ENCODE measurements at places on chromosomes 12 and 14. TPM values are rescaled to one million over a fixed set of nuclear protein-coding genes. Genes with fewer than 3 reads are reported as not detected.

DBX2 gene
- total RNA-seq: not detected

FGD6 gene
- 25.3 TPM for total RNA-seq

INSM2 gene
- not detected for total RNA-seq

RIPK3 gene
- 0.29 TPM for total RNA-seq

LGMN gene
- total RNA-seq: 85.0 TPM

SLC4A8 gene
- total RNA-seq: 1.3 TPM

MYO1A gene
- total RNA-seq: 0.59 TPM

- no peak for DNase-seq
- H3K36me3 ChIP-seq: no peaks in the 10 kb centered on the region
- no peak overlapping the region for H3K4me3 ChIP-seq
- H3K4me1 ChIP-seq: no peaks in the 10 kb centered on the region
Observed at GRCh38 chr12:64900540-64900939, 76.1 kb downstream of the TBC1D30 start.

DNA sequence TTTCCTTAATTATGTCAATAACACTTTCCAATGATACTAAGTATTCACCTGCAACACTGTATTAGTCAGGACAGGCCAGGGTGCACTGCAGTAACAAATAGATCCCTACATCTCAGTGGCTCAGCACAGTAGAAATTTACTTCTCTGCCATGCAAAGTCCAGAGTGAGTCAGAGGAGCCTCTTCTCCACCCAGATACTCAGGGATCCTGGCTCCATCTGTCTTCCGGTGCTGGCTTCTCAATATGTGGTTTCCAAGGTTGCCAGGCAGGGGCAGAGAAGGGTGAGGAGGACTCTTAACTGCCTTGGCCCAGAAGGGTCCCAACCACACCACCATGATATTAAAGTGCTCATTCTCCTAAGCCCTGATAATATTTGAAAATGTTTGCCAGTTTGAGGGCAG lies 47.8 kb downstream of the ADGRD1 start:
- no peaks in the 10 kb centered on the region for H3K27me3 ChIP-seq
- DNase-seq: no peak
- no peaks in the 10 kb centered on the region for H3K36me3 ChIP-seq
- H3K4me3 ChIP-seq: no peak overlapping the region
- no peaks in the 10 kb centered on the region for H3K4me1 ChIP-seq

- no peak for DNase-seq
- H3K27me3 ChIP-seq: no peaks in the 10 kb centered on the region
- no peak overlapping the region for H3K4me3 ChIP-seq
- H3K36me3 ChIP-seq: no peaks in the 10 kb centered on the region
Observed at GRCh38 chr14:20486684-20487395, 17.6 kb downstream of the PNP start.

DNA sequence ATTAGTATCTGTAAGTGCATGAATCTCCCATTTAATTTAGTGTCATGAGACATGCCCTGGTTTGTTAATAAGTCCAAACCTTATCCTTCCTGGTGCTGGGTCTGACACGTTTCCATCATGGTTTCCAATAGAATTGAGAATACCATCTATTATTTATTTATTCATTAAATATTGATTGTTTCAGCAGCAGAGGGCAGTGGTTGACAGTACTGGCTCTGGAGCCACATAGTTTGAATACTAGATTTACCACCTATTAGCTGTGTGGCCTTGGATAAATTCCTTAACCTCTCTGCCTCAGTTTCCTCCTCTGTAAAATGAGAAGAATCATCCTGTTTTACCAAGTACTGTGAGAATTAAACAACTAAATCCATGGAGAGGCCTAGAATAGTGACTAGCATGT lies 941 bp upstream of the STAB2 start:
- H3K4me1 ChIP-seq: no peaks in the 10 kb centered on the region
- H3K36me3 ChIP-seq: no peaks in the 10 kb centered on the region
- no peak overlapping the region for H3K27ac ChIP-seq
- DNase-seq: no peak
- H3K4me3 ChIP-seq: no peak overlapping the region

GRCh38 chr14:23866269-23866668 lies 87.3 kb upstream of the DHRS4 start:
- H3K4me1 ChIP-seq: no peaks in the 10 kb centered on the region
- no peak overlapping the region for H3K27ac ChIP-seq
- no peaks in the 10 kb centered on the region for H3K36me3 ChIP-seq

DNA sequence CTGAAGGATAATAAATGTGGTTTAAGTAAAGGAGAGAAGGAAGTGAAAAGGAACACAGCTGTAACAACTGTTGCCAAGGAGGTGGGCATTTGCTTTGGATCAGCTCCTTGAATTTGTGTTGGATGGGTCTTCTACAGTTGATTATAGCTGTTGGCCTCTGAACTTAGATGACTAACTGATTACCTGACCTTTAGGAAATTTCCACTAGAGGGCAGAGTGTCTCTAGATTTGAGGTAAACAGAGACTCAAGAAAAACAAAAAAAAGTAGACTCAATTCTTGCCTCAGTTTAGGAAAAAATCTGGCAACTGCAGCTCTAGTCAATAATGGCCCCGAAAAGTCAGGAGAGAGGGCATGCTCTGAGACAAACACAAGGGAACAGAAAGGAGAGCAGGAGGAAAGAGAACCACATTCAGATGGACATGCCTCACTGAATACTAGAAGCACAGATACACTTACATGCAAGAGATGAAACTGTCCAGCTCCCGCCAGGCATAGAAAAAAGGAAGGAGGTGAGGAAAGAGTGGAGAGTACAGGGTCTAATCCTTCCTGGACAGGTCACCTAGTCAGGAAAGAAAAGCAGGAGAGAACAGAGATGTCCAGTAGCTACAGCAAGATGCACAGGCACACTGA lies 20.6 kb downstream of the COX14 start:
- no peak overlapping the region for H3K27ac ChIP-seq
- no peak for DNase-seq
- no peak overlapping the region for H3K4me3 ChIP-seq

All from uterus (tissue), 4 donors.